ENCODE measurements at places on chromosomes 1 and 21.

GRCh38 chr1:200699871-200700270, 30.2 kb upstream of the DDX59 start:
- no peak for DNase-seq

- no peak for DNase-seq
These were observed 54.6 kb downstream of the DPH5 start for GRCh38 chr1:100971021-100971420.

DNA sequence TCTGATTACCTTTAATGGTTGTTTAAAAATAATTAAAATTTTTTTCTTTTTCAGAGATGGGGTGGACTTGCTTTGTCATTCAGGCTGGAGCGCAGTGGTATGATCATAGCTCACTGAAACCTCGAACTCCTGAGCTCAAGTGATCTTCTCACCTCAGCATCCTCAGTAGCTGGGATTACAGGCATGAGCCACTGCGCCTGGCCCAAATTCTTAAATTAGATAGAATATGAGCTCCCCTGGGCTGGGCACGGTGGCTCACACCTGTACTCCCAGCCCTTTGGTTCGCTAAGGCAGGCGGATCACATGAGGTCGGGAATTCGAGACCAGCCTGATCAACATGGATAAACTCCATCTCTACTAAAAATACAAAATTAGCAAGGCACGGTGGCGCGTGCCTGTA, 17.0 kb downstream of the CERS2 start:
- DNase-seq = no peak

DNA sequence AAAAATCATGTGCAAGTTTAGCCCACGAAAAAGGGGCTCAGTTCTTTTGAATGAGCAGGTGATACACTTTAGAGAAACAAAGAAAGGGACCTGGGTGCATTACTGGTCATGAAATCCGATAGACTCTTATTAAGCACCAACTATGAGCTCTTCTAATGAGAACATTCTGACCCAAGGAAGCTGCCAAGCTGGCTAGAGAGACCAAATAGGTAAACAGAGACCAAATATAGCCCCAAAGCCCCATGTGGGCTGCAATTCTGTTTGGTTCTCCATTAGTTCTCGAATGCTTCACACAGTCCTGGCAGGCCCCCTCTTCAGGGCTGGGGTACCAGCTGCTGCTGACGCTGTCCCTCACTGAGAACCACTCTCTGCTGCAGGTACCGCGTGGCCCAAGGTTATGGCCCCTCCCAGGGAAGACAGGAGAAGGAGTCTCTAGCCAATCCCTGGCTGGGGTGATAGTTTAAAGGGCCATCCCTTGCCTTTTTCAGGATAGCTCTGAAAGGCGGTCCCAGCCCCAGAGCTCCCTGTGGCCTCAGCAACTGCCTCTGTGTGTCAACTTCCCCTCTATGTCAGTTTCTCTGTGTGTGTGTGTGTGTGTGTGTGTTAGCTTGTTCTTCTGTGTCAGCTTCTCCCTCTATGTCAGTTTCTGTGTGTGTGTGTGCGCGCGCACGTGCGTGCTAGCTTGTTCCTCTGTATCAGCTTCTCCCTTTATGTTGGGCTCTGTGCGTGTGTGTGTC, 7.1 kb upstream of the UBXN10 start:
- no peak for DNase-seq

DNA sequence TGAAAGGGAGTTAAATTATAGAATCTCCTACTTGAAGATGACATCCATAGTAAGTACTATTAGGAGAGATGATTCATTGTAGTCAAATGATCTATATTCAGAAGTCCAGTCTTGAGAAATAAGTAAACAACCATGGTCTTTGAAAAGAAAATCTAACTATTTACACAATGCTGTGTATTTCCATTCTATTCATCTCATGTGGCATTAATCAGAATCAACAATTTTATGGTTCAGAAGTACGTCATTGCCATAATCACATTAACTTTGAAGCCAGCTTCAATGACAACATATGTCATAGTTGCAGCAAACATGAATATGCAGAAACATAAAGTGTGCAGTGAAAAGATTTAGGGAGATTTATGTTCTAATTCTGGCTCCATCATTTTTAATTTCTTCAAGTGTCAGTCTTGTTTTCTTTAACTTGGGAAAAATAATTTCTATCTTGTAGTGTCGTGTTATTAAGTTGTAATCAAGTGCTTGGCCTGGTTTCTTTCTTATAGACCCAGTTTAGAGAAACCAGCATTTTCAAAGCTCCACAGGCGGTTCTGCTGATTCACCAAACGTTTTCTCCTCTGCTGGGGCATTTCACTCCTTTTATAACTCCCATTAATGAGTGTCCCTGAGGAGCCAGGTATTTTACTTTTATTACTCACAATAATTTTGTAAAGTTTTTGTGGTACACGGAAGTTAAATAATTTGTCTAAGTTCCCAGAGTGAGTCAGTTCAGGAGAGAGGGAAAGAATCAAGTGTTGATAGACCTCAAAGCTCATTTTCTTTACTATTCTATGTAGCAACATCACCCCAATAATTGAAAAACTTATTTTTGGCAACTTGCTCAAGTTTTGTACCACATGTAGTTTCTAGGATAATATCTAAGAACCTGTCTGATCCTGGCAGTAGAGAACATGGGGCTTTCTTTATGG, 35.9 kb upstream of the PTGS2 start:
- DNase-seq = no peak

DNA sequence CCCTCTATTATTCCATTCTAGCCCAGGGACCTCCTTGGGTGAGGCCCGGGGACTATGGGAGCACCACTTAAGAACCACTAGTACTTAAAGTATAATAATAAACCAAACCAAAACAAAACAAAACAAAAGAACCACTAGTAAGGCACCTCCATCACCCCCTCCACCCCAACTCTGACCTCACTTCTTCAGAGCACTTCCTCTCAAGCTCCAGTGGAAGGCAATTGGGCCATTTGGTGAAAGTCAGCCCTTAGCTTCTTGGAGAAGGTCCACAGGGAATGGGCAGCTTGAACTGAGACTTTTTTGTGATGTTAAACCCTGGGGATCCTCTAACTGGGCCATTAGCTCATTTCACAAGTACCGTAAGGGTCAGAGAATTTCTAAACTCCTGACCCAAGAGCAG, 237.3 kb downstream of the RHOU start:
- no peak for DNase-seq

DNA sequence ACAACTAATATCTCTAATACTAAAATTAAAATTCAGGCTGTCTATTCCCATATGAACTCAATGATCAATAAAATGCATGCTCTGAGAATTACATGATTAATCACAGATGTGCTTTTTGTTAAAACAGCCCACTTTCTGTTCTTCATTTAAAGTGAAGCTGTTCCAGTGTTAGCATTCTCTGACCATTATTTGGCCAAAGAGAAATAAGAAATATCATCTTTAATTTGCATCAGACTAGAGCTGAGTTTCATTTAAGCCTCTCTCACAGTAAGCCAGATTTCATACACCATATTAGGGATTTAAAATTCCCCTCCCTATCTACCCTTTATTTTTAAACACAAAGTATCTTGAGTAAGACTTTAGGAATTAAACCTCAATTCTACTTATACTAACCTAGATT, 261.6 kb downstream of the TPR start:
- DNase-seq = no peak

DNA sequence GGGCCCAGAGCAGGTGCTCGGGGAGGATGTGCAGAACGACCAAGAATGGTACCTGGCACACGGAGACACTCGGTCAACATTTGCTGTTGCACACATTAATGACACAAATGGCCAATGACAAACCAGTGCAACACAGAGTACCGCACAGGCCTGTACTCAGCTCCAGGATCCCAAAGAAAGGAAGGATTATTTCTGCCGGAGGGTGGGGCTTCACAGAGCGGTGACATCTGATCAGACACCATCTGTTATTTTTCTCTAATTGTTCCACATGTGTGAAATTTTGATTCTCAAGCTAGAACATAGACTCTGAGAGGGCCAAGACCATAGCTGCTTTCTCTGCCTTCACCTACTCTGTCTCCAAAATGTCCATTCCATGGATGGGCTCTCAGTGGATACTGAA, 100.4 kb downstream of the MRPL37 start:
- DNase-seq = no peak

DNA sequence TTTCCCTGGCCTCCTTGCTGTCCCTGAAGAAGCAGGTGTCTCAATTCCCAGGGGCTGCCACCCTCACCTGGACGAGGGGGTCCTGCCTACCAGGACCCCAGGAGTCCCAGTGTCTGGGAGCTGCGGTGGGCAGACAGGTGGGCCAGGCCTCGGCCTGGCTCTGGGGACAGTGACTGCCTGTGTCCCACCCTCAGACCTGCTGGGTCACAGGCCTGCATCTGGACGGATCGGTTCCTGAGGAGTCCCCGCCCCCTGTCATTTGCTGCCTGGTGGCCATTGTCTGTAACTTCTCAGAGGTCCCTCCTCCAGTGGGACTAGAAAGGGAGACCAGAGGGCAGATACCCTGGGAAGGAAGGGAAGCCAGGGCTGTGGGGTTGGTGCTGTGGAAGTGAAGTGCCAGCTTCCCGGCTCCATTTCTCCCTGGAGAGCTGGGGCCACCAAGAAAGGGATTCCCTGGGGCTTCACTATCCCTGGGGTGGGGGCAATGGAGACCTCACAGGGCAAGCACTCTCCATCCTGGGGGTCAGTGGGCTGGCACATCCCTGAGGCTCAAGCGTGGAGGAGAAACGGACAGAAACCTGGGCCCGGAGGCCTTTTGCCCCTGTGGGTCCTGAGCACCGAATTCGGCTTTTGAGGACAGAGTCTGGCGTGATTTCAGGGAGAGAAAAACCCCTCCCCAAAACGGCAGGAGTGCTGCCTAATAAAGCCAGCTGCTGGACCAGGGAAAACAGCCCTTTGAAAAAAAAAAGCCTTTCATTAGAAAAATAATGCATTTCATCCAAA, 157.3 kb downstream of the PEX14 start:
- DNase-seq = no peak

DNA sequence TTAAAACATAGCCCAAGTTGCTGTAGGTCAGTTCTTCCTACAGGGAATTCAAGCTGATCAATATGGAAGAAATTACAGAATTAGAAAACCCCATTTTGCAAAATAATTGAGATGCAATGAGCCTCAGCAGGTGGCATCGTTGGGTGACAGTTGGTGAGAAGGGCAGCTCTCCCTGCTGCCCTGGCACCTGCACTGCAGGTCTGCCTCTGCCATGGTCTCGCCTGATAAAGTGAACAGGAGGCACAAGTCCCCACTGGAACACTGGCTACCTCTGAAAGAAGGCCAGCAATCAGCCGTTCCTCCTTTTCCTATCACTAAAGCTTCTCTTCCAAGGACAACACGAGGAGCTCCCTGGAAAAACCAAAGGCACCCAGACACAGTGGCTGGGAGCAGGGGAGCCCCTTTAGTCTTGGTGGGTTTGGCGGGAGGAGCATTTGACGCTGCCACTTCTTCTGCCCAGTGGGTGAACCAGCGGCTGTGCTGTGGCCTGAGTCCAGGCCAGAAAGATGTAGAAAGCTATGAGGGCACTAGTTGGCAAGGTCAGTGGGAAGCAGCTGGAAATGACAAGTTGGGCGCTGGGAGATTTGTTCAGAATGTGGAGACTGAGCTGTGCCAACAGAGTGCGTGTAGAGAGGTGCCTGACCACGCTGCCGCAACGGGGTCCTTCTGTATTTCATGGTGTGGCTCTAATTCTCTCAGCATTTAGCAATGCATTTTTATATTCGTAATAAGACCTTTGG, 93.1 kb downstream of the RIPK4 start:
- no peak for DNase-seq

DNA sequence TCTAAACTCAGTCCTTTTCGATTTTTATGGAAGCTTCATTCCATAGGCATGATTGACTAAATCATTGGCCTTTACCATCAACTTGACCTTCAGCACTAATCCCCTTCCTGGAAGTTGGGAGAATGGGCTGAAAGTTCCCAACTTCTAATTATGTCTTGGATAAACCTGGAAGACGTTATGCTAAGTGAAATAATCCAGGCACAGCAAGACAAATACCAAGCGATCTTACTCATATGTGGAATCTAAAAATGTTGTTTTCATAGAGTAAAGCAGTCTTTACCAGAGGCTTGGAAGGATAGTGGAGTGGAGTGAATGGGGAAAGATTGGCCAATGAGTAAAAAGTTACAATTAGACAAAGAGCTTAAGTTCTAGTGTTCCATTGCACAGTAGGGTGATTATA, 1453.2 kb downstream of the PLA2G4A start:
- DNase-seq = no peak

- DNase-seq = no peak
These were observed 42.9 kb downstream of the EPHB2 start for GRCh38 chr1:22753481-22753971.

DNA sequence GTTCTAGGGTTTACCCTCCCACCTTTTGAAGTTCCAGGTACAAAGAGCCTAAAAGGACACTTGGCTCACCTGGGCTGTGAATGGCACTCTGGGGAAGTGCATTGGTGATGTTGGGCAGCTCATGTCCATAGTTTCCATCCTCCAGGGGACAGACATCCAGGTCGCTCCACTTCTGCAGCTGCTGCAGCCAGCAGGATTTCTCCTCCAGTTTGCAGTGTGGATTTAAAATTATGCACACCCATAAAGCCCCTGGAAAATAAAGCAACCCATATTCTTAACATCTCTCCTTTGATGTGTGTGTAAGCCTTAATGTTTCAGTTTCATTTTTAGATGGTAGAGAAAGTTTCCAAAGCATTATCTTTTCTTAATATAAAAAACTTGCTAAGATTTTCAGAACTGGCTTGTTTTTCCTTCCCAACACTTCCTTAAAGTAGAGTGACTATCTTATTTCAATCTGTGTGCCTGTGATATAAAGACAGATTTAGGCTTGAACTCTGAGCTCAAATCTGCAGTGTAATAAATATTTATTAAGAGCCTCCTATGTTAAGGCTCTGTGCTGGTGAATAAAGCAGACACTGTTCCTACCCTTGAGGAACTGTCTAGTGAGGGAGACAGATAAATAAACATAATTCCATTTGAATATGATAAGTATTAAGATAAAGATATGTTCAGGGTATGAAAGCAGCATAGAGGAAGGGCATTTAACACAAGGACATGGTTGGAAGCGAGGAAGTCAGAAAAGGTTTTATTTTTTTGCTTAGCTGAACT, 39.1 kb downstream of the UROD start:
- no peak for DNase-seq

GRCh38 chr1:42786097-42786496, 1.3 kb downstream of the TMEM269 start:
- DNase-seq = no peak

Data from stimulated activated CD4-positive, alpha-beta T cell treated with anti-CD3 and anti-CD28 coated beads, Interleukin-12 subunit alpha, Interleukin-12 subunit beta, amount 100 ng/mL, for 4 hours (primary cell).